ENCODE measurements at places on chromosomes 2 and 18.
A peak's percentile ranks its signal among the peaks of the same experiment; 100 is the strongest.

GRCh38 chr18:13619505-13620205, 106.7 kb downstream of the FAM210A start:
- no peak for DNase-seq

DNA sequence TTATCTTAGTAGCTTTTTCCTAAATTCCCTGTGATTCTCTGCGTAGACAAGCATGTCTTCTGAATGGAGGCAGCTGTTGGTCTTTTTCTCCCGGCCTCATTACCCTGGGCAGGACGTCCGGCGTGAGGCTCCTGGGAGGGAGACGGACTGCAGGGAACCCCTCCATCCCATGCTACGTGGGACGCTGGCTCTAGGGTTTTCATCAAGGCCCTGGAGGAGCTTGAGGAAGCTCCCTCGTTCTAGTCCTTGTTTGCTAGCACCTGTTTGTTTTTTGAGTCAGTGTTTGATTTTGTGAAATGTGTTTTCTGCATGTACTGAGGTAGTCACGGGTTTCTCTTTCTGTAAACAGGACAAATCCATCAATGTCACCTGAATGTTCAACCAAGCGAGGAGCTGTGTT, 99.3 kb upstream of the TMEM18 start:
- DNase-seq = no peak

DNA sequence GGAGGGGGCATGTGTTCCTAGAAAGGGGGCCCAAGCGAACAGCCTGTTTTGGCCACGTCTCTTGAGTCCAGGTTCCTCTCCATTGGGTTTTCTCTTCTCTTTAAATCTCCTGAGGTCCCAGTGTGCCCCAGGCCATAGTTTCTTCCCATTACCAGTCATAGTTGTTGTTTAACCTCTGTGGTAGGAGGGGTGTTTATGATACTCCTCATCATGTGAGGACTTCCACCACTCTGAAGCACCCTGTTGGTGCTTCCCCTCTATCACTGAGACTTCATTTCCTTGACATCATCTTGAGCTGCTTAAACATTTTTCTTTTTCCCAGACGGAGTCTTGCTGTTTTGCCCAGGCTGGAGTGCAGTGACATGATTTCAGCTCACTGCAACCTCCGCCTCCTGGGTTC, 45.9 kb downstream of the WIPF1 start:
- no peak for DNase-seq

GRCh38 chr2:72117029-72117428, 30.6 kb downstream of the CYP26B1 start:
- no peak for DNase-seq

DNA sequence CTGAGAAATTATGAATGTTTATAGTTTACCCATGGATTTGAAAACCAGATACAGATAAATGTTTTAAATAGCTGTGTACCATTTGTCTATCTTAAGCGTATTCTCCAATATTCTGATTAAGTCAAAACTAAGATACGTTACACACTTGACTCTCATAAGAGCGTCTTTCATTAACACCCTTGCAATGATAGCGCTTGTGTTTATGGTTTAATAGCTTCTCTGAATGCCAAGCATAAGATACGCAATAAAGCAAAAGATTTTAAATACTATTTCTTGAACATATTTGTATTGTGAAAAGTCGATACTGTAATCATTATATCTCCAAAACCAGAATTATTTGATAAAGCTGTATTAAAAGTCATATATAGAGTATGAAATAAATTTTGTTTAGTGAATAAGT, 3.0 kb downstream of the CALCRL start:
- no peak for DNase-seq

DNA sequence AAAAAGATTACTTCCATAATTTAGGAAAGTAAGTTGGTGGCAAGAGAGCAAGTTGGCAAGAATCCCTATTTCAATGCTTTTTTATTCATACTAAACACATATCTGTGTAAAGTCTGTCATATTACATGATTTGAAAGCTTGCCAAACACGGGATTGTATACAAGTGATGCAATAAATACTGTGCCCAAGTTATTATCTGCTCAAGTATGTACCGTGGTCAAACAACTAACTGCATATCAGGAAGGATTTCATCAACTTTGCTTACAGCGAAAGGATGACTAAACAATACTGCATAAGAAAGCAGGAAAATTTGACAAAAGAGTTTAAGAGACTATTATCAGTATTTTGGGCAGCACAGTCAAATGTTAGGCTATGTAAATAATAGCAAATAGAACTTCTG, 69.6 kb upstream of the SCN1A start:
- DNase-seq = no peak

- no peak for DNase-seq
These were observed 126.0 kb downstream of the SP100 start for GRCh38 chr2:230541934-230542380.

GRCh38 chr2:102660574-102660973, 41.2 kb downstream of the SLC9A2 start:
- DNase-seq = no peak

GRCh38 chr18:79459946-79460480, 64.3 kb downstream of the NFATC1 start:
- DNase-seq = no peak

DNA sequence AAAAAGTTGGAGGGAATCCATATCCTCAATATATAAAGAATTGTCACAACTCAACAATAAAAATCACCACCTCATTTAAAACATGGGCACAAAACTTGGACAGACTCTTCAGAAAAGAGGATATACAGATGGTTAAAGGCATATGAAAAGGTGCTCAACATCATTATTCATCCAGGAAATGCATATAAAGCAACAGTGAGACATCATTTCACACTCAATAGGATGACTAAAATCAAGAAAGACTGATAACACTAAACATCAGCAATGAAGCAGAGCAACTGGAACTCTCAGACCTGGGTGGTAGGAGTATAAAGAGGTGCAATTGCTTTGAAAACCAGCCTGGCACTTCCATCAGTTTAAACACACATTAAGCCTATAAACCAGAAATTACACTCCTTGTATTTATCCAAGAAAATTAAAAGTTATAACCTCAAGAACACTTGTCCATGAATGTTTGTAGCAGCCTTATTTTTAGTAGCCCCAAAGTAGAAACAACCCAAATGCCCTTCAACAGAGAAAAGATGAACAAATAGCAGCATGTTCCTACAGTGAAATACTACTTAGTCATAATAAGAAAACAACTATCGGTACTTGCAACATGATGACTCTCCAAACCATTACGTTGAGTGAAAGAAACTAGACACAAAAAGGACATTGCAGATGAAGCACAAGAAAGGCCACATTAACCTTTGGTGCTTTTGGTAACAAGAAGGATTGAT, 79.1 kb upstream of the TANC1 start:
- no peak for DNase-seq

DNA sequence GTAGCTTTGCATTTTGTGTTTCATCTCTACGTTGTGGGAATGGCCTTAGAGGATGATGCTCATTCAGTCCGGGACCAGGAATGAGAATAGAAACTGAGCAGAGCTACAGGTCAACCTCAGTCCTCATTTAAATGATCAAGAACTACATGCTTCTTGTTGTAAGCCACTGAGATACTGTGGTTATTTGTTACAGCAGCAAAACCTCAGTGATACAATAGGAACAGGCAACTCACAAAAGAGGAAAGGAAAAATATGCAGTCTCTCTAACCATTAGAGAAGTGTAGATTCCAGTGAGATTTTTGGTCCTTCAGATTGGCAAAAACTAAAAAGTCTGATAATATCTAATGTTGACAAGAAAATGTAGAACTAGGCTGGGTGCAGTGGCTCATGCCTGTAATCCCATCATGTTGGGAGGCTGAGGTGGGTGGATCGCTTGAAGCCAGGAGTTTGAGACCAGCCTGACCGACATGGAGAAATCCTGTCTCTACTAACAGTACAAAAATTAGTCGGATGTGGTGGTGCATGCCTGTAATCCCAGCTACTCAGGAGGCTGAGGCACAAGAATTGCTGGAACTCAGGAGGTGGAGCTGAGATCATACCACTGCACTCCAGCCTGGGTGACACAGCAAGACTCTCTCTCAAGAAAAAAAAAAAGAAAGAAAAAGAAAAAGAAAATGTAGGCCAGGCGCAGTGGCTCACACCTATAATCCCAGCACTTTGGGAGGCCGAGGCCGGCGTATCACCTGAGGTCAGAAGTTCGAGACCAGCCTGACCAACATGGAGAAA, 13.3 kb downstream of the CHCHD5 start:
- DNase-seq = no peak

DNA sequence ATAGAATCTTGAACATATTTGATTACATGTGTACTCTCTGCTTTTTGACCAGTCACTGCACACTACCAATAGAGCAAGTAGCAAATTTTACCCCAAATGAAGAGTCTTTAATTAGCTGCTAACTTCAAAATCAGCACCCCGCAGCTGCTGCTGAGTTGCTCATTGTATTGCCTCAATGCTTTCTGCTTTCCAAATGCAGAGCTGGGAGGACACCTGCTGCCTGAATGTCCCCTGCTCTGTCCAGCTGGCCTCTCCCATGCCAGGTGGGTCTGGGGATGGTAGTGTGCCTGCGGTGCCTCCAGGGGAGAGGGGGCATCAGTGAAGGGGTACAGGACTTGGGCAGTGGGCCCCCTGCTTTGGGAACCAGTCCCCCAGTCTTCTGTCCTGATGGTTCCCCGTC, 184.8 kb downstream of the PRKCE start:
- DNase-seq = no peak

- no peak for DNase-seq
These were observed 176.8 kb downstream of the LOXHD1 start for GRCh38 chr18:46480226-46480625.

- no peak for DNase-seq
These were observed 135.8 kb downstream of the TPO start for GRCh38 chr2:1548910-1549673.

GRCh38 chr2:36255863-36256262, 99.7 kb upstream of the CRIM1 start:
- no peak for DNase-seq

- DNase-seq = no peak
These were observed 583 bp downstream of the HIBCH start for GRCh38 chr2:190318931-190319554.

DNA sequence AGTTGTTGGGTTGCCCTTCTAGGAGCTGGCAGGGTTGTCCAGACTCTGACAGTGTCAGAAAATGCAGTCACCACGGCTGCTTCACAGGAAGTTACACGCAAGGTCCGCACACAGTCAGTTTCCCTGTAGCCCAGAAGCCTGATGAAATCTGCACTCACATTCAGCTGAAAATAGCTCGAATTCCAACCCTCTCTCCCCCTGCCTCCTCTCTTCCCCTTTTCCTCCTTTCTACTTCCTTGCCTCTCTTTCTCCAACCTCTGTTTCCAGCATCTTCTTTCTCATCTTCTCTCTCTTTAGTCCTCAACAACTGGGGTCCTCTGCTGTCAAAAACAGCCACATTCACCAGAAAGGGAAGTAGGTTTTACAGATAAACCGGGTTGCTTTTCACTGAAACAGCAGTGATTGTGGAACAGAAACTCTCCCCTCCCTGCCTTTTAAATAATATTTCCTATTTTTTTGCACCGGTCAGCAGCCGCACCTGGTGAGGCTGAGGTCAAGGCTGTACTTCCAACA, 69.3 kb downstream of the BCL11A start:
- peak; percentile 19 for DNase-seq

GRCh38 chr2:173075781-173076580, at the start of gene MAP3K20:
Gene MAP3K20 (plus strand): TSS chr2:173075846. CDS start chr2:173091032, 15,186 bp downstream.
- DNase-seq = no peak

- no peak for DNase-seq
These were observed 56.7 kb upstream of the ZNF804A start for GRCh38 chr2:184541591-184541990.

DNA sequence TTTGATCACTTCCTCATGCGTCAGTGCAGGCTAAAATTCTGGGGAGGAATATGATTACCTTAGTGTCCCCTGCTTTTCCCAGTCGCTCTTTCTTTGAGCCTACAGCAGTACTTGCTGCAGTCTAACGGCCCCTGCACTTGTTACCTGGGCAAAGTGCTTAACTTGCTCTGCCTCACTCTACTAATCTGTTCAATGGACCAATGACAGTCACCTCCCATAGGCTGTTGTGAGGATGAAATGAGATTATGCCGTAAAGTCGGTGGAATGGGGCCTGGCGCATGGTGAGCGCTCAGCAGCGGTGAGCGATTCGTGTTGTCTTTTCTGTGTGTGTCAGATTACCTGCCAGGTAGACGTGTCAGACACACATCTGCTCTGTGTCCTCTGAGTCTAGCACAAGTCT, 5.3 kb downstream of the TNS1 start:
- no peak for DNase-seq

- DNase-seq = no peak
These were observed 15.2 kb downstream of the GKN2 start for GRCh38 chr2:68937346-68938055.

DNA sequence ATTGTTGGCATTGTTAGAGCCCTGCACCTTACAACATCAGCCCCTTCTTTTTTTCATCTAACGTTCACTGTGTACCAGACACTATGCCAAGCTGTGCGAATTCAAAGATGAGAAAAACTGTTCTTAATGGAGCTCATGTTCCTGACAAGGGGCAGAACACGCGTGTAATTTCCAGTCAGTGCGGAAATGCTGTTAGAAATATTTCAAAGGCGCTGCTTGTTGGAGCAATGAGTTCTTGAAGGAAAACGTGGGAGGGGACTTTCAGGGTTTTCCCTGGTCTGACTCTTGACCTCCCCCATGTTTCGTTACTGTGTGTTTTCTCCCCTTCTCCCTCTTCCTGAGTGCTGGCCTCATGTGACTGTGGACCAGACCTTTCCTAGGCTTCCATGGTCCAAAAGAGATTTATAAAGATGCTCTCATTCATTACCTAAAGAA, 1.5 kb downstream of the MTHFD2 start:
- DNase-seq = no peak

GRCh38 chr18:58315739-58316215, 271.8 kb downstream of the NEDD4L start:
- DNase-seq = no peak

GRCh38 chr2:236744716-236745115, 175.1 kb downstream of the ACKR3 start:
- no peak for DNase-seq

DNA sequence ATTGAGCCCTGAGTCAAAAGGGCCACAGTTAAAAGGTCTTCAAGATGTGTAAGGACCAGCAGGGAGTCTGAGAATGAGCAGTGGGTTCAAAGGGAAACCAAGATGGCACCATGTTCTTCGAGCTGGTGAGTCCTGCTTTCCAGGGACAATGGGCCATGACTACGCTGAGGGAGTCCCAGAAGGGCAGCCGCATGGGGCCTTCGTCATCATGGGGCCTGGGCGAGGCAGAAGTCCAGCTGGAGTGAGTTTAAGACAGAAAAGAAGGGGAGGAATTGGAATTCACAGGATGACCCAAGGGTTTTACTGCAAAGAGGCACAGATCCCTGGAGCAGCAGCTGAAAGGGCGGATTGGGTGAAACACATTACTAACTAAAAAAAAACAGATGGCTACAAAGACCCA, 340.8 kb upstream of the MYT1L start:
- no peak for DNase-seq

Measured in retinal pigment epithelial cell (primary cell).